Naive B cell (primary cell): ENCODE measurements at places on chromosomes 12 and 14.

GRCh38 chr12:45418520-45418919 lies 202.6 kb downstream of the ANO6 start:
- no peak for DNase-seq

DNA sequence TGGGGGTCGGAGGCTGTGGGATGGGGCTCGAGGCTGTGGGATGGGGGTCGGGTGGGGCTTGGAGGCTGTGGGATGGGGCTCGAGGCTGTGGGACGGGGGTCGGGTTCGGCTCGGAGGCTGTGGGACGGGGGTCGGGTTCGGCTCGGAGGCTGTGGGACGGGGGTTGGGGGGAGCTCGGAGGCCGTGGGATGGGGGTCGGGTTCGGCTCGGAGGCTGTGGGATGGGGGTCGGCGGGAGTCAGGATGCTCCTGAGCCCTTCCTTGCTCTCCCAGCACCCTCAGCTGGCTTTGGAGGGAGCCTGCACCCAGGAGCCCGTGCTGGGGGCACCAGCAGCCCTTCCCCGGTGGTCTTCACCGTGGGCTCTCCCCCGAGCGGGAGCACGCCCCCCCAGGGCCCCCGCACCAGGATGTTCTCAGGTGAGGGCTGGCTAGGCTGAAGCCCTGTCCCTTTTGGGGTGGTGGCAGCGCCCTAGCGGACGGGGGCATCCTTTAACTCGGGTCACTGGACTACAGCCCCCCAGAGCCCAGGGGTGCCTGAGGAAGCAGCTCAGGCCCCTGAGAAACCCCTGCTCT lies 11.9 kb upstream of the PUS1 start:
- no peak for DNase-seq

DNA sequence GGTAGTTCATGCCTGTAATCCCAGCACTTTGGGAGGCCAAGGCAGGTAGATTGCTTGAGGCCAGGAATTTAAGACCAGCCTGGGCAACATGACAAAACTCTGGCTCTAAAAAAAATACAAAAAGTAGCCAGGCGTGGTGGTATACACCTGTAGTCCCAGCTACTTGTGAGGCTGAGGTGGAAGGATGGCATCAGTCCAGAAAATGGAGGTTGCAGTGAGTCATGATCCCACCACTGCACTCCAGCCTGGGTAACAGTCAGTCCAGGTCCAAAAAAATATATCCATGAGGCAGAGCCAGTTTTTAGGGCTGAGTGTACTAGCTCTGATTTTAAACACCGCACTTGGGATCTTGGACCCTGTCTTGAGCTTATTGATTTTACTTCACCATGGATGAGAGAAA lies 30.6 kb upstream of the FICD start:
- no peak for DNase-seq

DNA sequence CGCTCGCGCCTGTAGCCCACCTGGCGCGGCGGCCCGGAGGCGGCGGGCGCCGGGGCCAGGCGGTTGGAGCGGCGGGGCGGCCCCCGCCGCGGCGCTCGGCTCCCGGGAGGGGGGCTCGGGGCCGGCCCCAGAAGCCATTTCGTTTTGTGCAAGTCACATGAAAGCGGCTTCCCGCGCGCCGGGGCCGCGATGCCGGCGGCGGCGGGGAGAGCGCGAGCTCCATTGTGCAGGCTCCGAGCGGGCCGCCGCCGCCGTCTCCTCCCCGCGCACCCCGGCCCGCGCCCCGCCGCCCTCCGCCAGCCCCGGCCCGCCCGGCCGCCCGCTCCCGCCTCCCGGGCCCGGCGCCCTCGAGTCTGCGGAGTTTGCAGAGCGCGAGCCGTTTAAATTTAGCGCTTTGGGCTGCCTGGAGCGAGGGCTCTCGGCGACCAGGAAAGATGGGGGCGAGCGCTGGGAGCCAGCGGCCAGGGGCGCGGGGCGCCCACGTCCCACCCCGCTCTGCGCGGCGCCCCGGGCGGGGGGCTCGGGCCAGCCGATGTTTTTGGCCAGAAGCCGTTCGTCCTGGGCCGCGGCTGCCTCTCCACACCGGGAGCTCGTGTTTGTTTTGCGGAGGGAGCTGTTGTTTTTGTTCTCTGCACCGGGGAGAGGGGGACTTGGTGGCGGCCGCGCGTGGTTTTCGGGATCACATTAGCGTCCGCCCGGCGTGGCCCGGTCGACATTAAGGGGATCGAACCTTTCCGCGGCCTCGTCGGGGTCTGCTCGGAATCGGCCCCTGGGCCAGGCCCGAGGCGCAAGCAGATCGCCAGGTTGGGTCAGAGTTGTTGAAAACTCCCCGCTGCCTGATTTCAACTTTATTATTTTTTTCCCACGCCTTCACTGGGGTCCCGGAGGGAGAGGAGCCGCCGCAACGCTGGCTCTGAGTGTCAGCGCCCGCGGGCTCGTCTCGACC lies 982 bp downstream of the BCL7A start:
- DNase-seq = peak; percentile 55

- DNase-seq = no peak
These were observed 29.8 kb downstream of the FNTB start for GRCh38 chr14:65016471-65016870.

DNA sequence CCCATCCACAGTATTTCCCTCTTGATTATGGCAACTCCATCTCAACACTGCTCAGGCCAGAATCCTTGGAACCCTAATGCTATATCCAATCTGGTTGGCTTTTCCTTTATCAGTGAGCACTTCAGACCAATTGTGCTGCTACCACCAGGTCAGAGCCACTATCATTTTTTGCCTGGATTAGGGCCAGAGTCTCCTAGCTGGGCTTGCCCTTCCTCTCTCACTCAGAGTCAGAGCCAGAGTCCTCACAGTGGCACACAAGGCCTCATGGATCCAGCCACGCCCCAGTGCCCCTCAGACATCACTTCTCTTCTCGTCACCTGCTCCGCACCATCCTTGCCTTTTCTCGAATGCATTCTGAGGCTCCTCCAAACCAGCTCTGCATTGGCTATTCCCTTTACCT lies 211.1 kb downstream of the ANO6 start:
- no peak for DNase-seq

- no peak for DNase-seq
These were observed 75.7 kb downstream of the SSPN start for GRCh38 chr12:26271024-26271423.

- DNase-seq = no peak
These were observed 79.7 kb upstream of the RAP1B start for GRCh38 chr12:68530965-68531364.

GRCh38 chr14:59199614-59200013 lies 11.1 kb downstream of the DAAM1 start:
- DNase-seq = no peak
